ENCODE measurements at places on chromosomes 7 and 10.
A peak's percentile ranks its signal among the peaks of the same experiment; 100 is the strongest.

- no peak for DNase-seq
These were observed 684.3 kb upstream of the NRP1 start for GRCh38 chr10:34018784-34019183.

- DNase-seq = no peak
These were observed 976.3 kb upstream of the LRRTM3 start for GRCh38 chr10:65949526-65949925.

DNA sequence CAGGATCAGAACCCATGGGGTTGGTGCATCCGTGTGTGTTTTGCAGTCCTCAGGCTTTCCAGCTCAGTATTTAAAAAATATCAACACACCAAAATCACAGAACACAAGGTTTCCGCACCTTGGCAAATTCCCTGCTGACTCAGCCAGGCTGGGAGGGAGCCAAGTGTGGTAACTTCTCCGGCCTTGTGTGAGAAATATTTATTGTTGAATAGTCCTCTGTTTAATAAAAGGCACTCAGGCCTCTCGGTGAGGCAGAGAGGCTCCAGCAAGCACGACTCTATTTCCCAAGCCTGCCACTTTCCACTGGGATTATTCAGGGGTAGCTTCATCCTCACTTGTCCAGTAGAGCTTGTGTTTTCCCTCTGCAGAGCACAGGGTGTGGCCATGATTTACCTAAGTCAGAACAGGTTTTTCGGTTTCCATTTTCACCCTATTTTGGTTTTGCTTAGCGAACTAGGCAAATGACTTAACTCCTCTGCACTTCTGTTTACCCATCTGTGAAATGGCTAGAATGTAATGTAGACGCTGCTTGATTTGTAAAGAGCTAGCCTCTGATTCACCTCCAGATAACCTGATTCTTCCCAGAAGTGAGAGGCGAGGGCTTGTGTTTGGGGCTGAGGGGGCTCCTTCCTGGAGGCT, 13.0 kb upstream of the CHST15 start:
- peak; percentile 53 for DNase-seq

GRCh38 chr10:47022311-47023131, 111.3 kb downstream of the PTPN20 start:
- DNase-seq = no peak

- DNase-seq = peak; percentile 40
These were observed 35.3 kb upstream of the ZRANB1 start for GRCh38 chr10:124906551-124907001.

DNA sequence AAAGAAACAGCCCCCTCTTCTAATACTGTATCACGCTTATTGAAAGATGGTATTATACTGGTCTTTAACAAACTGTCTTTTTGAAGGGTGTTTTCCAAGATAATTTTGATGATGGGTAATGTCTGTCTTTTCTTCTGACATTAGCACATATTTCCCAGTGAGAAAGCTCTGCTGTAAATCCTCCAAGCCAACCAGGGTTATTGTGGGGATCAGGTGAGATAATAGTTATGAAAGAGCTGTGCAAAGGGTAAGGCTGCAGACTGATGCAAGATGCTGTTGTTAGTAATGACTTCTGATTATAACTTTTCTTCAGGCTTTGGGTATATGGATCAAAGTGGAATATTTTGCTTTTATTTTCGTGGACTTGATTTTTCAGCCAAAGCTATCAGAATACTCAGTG, 581.7 kb downstream of the REEP3 start:
- no peak for DNase-seq

DNA sequence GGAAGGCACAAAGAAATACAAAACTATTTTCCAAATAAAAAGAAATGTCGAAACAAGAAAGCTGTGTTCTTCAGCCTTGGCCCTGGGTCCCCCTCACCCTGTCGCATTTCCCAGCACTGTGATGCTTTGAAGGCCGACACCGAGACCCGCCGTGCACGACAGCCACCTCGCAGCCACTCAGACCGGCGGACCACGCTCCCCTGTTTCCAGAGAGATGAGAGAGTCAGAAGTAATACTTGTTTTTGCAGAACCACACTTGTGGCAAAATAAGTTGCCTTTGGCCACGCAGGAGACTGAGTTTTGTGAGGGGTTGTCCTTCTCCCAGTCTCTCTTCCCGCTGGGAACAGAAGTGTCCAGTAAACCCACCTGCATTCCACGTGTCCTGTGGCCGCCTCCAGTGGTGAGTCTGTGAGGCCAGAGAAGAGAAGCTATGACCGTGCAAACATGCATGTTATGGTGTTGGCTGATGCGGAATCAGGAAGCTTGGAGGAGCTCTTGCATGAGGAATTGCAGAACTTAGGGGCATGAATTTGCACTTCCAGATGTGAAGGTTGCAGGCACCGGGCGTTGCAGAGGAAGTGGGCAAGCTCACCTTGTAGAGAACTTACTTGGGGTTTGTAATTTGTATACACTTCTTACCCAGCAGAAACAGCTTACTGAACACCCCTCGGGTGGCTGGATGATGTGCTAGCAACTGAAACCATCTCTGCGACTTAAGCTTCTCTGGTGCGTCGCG, 194.5 kb downstream of the EBF3 start:
- no peak for DNase-seq

DNA sequence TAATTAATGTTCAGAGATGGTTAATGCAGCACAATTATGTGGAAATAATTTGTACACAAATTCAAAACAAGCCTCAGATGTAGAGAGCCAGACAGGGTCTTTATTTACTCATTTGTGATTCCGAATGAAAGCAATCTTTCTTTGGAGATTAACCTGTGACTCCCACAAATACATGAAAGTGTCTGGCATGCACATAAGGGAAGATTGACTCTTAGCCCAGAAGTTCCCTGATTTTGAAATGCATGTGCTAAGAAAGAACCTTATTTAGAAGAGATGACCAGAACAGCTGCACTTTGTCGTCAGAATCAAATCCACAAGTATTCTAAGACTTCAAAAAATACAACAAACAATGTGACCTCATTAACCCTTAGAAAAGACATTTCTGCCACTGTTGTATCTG, 45.1 kb downstream of the RNLS start:
- no peak for DNase-seq
